Activated CD4-positive, alpha-beta T cell treated with anti-CD3 and anti-CD28 coated beads for 1 hour (primary cell): ENCODE measurements at places on chromosomes 3 and 15.
A peak's percentile ranks its signal among the peaks of the same experiment; 100 is the strongest.

GRCh38 chr3:25433106-25433505, 5.0 kb downstream of the RARB start:
- DNase-seq = no peak

DNA sequence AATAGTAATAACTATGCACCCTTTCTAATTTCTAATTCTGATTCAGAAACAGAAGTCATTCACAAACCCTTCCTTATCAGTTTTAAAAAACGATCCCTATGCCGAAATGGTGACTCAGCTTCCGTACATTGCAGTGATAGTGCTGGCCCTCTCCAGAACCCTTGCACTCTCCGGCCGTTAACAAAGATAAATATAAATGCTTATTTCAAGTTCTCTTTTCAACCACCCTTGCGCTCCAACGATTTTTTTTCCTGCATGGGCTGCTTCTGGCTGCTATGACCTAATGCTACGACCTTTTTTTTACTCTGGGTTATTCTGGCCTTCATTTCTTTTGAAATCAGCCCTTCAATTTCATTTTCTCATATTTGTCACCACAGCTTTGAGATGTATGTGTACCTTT, 646.2 kb downstream of the NTRK3 start:
- no peak for DNase-seq

- no peak for DNase-seq
Observed at GRCh38 chr3:148789146-148789545, 38.5 kb upstream of the CPB1 start.

- no peak for DNase-seq
Observed at GRCh38 chr15:92845126-92845508, 55.0 kb upstream of the CHD2 start.

- DNase-seq = no peak
Observed at GRCh38 chr3:187447737-187448136, 79.6 kb downstream of the RTP4 start.

- DNase-seq = no peak
Observed at GRCh38 chr3:173266441-173266840, 125.4 kb upstream of the SPATA16 start.

DNA sequence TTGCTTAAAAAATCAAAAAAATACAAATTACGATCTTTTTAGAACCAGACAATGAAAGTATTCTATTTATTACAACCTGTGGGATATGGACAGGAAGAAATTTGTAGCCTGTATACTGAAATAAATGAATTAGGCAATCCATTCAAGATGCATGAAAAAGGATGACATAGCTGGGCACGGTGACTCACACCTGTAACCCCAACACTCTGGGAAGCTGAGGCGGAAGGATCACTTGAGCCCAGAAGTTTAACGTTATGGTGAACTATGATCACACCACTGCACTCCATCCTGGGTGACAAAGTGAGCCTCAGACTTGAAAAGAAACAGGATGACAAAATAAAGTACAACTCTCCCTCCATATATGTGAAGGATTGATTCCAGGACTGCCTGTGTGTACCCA, 74.1 kb downstream of the MSL2 start:
- no peak for DNase-seq

DNA sequence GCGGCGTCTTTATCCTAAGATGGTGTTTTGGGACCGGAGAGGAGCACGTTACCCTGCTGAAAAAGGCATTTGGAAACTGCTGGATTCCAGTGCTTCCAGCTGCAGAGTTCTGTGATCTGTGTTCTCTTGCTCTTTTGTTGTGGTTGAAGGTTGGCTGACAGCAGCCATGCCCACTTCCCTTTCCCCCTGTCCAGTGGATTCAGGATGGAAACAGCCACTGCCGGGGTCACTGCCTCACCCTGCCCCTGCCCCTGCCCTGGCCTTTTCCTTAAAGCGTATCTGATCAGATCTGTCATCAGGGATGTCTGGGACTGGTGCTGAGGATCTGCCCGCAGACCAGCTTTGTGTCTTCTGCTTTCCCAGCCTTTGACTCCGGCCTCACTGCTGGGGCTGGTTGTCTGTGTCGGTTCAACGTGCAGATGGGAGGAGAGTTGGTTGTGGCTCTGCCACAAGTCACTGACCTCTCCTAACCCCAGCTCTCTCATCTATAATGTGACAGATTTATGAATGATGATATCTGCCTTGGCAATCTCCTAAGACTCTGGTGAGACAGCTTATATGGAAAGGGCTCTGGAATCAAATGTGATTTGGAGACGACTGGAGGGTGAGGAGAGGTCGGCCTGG, 219.4 kb upstream of the BHLHE40 start:
- DNase-seq = no peak

DNA sequence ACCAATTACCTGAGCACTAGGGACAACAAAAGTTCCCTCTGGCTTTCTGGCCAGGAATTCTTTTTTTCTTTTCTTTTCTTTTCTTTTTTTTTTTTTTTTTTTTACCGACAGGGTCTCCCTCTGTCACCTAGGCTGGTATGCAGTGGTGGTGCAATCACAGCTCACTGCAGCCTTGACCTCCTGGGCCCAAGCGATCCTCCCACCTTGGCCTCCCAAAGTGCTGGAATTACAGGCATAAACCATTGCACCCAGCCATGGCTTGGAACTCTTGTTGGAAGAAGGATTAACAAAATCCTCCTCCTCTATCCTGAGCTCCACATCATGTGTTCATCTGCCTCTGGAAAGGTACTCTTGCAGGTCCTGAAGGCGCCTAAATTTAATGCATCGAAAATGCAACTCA, 2.9 kb upstream of the LTF start:
- no peak for DNase-seq

DNA sequence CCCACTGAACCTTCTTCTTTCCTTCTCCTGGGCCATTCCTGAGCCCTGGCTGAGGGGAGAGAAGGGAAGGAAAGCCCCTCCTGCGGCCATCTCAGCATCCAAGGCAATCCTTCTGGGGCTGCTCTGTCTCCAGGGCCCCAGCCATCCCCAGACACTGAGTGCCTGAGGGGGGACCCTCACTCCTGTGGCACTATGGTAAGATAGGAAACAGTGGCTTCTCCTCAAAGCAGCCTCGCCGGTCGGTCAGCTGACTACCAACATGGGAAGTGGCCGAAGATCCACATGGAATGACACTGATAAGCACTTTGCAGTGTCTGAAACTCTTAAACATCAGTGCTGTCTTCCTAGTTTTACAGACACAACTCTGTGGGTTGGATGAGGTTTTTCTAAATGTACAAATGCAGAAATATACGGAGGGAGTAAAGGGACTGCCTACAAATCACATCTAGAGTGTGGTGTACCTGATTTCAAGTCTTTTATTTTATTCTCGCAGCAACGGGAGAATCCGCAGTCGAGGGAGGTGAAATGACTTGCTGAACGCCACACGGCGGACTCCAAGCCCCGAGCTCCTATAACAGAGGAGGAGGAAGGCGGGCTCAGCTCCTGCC, 973 bp upstream of the ITPKA start:
- DNase-seq = no peak

DNA sequence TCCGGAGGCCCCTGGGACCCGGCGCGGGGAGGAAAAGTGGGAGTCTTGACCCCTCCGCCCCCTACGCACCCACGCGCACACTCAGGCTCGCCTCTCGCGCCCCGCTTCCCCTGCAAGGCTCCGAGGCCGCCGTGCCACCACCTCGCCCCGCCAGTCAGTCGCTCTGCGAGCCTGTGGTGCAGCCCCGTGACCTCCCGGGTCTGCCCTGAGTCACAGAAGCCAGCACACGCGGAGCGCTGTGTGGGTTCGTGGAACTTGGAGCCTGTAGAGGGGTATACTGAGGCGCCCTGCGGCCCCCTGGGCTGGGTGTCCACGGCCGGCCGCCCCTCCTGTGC, 380 bp upstream of the ALS2CL start:
- peak; percentile 42 for DNase-seq

- DNase-seq = no peak
Observed at GRCh38 chr15:53437985-53438841, 321.2 kb downstream of the WDR72 start.

- no peak for DNase-seq
Observed at GRCh38 chr3:34200576-34200975, 402.1 kb downstream of the PDCD6IP start.

GRCh38 chr15:50432230-50432629, 8.0 kb downstream of the USP8 start:
- DNase-seq = no peak

GRCh38 chr3:70990723-70991122, 592.8 kb downstream of the FOXP1 start:
- no peak for DNase-seq

GRCh38 chr3:113712129-113712528, 15.7 kb upstream of the USF3 start:
- DNase-seq = no peak

DNA sequence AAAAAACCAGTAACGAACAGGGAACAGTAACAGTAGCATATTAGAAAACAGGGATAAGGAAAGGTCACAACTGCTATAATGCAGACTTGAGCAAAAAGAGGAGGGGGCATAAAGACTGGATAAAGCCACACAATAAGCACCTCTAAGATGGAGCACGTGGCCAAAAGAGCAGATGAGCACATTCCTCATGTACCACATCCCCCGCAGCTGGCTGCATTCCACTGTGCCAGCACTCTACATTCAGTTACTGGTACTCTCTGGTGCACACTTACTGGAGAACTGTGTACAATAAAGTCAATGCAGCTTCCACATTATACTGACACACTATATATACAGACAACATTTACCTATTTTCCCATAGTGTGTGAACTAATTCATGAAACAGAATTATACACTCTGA, 64.7 kb downstream of the UBE3A start:
- no peak for DNase-seq

DNA sequence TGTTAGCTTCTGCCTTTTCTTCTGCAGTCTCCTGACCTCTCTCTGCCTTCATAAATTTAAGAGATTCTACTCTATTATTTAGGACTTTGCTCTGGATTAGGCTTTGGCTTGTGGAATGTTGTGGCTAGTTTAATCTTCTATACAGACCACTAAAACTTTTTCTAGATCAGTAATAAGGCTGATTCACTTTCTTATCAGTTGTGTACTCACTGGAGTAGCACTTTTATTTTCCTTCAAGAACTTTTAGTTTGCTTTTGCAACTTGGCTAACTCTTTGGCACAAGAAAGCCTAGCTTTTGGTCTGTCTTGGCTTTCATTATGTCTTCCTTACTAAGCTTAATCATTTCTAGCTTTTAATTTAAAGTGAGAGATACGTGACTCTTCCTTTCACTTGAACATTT, 265.5 kb upstream of the TBC1D5 start:
- no peak for DNase-seq

DNA sequence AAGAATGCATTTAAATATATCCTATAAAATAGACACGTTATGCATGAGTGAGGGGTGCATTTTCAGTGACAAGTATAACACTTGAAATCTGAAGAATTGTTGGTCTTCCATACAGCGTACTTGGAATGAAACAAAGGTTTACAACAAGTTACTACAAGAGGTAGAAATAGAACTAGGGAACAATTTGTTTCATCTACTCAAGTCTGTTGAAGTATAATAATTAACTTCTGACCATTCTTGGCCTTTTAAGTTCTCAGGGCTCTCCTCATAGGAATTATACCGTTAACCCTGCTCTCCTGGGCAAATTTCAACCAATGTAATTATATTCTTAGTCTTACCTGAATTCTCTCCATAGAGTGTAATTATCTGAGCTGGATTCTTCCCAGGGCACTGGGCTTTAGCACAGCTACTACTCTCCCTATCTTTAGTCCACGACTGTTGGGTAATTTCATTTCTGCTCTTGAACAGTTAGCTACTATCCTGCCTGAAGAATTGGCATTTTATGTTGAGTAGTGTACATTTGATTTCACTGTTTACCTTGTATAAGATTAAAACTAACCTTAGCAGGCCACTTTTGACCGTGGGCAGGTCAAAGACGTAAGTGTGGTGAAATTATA, 100.6 kb downstream of the UBE2E2 start:
- DNase-seq = no peak

DNA sequence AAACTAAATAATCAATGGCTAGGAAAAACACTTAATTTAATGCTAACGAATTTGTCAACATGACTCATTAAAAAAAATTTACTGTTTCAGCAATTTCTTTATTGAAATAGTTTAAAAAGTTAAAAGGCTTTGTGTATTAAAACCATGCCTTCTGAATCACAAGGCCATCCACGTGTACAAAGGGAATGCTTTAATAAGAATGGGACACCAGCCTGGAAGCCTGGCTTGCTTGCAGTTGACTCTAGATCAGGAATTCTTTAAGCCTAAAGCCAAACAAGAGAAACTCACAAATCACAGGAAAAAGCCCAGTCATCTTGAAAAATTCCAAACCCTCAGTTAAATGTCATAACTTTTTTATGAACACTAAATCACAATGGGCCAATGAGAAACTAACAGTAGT, 137.6 kb downstream of the PEAK1 start:
- DNase-seq = no peak

DNA sequence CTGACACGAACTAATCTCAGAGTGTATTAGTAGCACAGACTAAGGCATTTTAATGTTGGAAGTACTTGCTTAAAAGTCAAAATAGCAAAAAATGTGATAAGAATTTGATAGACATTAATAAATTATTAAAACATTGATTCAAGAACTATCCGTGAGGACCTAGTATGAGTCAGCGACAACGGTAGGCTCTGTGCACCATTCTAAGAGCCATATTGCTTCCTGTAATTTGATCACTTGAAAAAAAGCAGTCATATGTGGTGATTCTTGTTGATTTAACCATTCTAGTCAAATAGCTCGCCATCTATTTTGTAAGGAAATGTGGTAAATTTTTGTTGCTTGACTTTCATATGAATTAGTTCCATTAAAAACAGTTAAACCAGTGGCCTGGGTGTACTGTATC, 534.9 kb upstream of the ARRDC4 start:
- DNase-seq = no peak

DNA sequence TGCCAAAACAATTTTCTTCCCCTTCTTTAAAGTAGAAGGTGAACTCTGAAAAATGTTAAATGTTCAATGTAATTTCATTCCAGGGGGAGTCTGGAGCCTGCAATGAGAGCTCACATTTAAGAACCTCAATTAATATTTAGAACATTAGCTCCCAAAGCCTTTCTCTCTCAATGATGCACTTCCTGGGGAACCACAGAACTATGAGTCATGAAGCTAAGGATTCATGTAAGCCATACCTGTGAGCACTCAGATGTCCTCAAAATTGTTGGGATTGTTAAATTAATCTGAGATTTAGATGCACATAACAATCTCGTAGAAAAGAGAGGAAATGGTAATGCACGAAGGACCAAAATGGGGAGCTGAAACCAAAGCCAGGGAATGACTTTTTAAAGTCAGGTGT, 244.2 kb upstream of the LRIG1 start:
- DNase-seq = no peak

DNA sequence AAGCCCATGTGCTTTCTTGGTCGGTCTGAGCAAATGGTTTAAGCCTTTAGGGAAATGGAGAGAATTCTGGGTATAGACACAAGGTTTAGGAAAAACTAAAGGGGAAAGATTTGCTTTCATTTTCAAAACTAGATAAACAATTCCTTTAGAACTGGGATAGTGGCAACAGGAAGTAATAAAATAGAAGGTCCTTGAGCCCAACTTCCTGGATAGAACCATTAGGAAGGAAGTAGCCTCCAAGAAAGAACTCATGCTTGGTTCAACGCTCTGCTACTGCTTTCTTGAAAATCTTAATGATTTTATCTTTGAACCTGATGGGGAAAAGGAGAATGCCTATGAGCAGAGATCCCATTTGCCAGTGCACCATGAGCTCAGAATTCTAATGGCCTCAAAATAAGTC, 147.0 kb upstream of the THRB start:
- DNase-seq = no peak

- no peak for DNase-seq
Observed at GRCh38 chr15:47473106-47473725, 244.1 kb upstream of the SEMA6D start.

GRCh38 chr3:42668793-42669217, 15.3 kb downstream of the ZBTB47 start:
- no peak for DNase-seq
